Activated T-cell treated with anti-CD3 and anti-CD28 coated beads for 48 hours (primary cell): ENCODE measurements at places on chromosomes 7 and 10.

DNA sequence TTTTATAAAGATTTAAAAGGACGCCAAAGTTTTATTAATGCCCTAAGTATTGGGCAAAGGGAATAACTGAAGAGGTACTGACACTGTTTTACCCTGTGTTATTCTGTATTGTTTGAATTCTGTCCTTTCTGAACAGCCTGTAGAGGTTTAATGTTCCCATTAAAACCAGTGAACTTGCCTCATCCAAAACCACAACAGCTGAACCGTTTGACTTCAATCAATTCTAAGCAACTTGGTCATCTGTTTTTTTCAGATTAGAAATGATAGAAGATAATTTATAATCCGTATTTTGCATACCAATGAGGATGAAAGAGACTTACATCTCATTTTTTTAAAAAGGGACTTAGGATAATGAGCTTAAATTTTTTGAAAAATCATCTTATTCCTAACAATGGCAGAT, 40.4 kb downstream of the HACD1 start:
- no peak for DNase-seq

DNA sequence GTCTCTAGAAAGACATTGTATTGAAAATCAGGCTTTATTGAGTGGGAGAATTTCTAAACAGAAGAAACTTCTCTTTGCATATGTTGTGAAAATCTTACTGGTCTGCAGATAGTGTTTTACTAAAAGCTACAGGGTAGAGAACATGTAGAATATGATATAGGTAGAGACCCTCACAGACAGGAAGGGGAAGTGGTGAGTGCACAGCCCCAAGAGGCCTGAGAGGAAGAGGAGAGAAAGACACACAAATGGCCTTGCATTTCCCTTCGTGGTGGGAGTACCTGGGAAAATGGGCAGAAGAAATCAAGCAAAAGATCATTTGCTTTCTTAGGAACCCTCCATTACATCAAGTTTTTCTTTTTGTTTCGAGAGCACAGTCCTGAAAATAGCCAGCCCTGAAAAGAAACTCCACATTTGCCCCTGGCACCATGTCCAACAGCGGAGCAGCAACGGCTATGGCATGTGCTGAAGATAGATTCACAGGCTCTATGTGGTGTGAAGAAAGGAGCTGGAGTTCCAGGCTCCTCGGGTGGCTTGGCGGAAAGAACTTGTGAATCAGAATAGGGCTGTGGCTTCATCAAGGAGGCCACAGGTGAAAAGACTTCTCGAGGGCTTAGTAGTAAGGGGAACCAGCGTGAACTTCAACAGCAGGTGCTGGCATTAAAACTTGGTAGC, 143.5 kb downstream of the CALCR start:
- DNase-seq = no peak

- no peak for DNase-seq
Measured at GRCh38 chr10:11148142-11149028, 130.7 kb downstream of the CELF2 start.

DNA sequence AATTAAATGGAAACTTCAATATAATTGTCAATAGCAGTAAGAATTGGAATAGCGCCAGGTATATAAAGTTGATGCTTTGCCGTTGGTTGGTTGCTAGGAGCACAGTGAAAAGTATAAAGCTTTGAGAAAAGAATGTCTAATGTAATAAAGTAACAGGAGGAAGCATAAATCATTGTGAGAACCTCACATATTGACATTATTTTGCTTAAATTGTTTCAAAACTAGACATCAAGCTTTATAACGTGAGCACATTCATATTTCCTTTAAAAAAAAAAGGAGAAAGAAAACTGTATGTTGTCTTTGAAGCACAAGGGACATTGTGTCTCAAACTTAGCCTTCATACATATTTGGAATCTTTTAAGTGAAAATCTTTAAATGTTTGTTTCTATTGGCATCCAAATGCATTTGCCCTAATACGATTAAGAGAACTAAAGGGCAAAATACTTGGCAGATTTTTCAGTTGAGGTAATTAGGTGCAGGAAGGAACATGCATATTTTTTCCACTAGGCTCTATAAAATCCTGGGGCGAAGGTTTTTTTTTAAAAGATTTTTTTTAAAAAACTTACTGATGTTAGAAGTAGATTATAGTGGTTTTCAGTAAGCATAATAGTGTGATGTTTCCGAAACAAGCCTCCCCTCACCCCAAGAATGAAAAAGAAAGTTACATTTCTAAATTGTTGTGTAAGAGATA, 92.4 kb downstream of the ARID5B start:
- DNase-seq = no peak

DNA sequence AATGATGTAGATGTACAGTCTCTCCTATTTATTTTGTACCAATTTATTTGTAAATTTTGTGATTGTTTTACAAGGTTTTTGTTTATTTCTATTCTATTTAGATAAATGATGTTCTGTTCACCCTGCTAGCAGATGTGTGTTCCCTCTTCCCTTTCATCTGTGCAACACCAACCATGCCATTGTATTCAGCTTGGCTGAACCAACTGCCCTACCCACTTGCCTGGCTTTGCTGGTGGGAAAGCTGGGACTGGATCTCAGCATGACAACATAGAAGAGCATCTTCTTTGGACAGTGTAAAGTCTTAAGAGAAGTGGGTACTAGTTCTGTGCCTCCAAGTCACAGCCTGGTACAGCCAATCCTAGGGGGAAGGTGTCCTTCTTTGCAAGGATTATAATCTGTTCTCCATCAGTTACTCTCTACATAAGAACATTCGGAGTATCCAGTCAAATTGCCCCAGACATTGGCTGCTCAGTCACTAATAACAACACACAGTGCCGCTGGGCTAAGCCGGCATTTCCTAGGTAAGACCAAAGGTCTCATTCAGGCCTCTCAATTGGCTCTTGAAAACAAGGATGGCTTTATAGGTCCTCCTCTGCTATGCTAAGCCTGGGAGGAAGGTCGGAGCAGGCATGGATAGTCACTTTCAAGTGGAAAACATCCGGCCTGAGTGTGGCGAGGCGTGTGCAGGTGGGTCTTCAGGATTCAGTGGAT, 109.7 kb downstream of the NT5C2 start:
- DNase-seq = no peak

GRCh38 chr10:797179-797578, 107.7 kb upstream of the DIP2C start:
- DNase-seq = no peak

GRCh38 chr7:128919241-128919640, 8.7 kb upstream of the KCP start:
- DNase-seq = no peak

GRCh38 chr7:48427671-48428070, 256.4 kb downstream of the ABCA13 start:
- no peak for DNase-seq
